ENCODE measurements at places on chromosomes 3 and 15.

GRCh38 chr3:174737966-174738365, 121.2 kb upstream of the NAALADL2 start:
- DNase-seq = no peak

- DNase-seq = peak; percentile 46
Observed at GRCh38 chr3:195034101-195034500, 236.9 kb downstream of the XXYLT1 start.

- no peak for DNase-seq
Observed at GRCh38 chr3:66449411-66449974, 51.3 kb downstream of the LRIG1 start.

- no peak for DNase-seq
Observed at GRCh38 chr3:48569808-48570450, 6.3 kb upstream of the UCN2 start.

DNA sequence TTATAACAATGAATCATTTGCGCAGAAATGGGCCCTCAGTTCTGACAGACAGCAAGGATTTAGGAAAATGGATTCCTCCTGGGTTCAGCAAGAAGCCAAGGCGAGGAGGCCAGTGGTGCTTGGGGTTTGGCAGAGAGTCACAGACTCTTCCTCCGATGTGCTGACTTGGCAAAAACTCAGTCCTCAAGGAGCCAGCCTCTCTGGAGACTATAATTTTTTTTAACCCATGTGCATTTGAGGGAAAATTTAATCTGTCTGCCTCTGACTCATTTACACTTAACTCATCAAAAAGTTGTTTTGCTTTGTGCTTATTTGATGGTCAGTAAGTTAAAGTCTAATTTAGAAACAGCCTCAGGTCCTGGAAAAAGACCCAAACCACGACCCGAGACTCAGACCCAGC, 34.2 kb upstream of the SLC24A5 start:
- DNase-seq = no peak

- DNase-seq = no peak
Observed at GRCh38 chr3:25582242-25582641, 82.5 kb downstream of the TOP2B start.

DNA sequence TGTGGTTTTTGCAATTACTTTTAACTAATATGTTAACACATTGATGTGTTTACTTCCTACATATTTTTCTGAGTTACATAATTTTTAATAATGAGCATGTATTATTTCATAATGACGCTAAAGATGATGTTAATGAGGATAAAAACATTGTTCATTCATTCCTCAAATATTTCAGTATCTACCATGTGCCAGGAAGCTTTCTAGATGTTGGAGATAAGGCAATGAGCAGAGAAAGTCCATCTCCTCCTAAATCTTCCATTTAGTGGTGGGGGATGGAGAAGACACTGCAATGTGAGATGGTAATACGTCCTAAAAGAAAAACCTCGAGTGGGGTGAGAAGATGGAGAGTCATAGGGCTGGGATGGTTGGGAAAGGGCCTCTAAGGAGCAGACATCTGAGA, 132.7 kb downstream of the MYLK start:
- DNase-seq = no peak

- no peak for DNase-seq
Observed at GRCh38 chr15:70321172-70321819, 223.6 kb upstream of the TLE3 start.

GRCh38 chr3:142209655-142210054, 15.7 kb downstream of the GK5 start:
- DNase-seq = no peak

- no peak for DNase-seq
Observed at GRCh38 chr3:84082726-84083125, 876.1 kb upstream of the CADM2 start.

- no peak for DNase-seq
Observed at GRCh38 chr3:155714295-155714718, 30.6 kb downstream of the PLCH1 start.

DNA sequence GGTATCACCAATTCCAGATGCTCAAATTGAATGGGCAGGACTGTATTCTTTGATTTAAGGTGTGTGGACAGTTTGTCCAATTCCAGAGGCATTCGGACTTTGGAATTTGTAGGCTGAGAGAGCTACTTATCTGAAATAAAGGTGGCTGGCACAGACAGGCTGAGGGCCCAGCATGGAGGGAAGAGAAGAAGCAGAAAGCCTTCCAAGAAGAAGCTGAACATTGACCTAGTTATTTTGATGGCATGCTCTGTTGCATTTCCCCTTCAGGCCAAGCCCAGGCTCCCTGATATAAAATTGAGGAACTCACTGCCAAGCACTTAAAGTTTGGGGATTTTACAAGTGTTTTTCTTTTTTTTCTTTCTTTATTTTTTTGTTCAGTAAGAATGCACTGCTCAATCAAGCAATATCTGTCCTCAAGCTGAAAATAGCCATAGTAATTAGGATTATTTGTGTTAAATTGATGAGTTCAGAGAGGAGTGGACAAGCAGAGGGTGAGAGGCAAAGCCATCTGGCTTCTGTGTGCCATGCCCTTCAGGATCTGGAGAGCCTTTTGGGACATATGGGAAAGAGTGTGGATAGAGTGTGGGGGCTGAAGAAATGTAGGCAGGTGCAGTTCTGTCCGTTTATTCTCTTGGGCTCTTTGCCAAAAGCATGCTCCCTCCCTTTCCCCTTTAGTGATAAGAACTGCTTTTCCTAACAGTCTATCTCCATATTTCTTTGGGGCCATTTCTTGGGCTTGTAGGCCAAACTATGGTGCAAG, 148.9 kb downstream of the OXSM start:
- no peak for DNase-seq

GRCh38 chr3:100891827-100892226, 101.4 kb downstream of the ABI3BP start:
- no peak for DNase-seq

GRCh38 chr3:37492977-37493471, 318.6 kb upstream of the LRRFIP2 start:
- DNase-seq = no peak

- DNase-seq = no peak
Observed at GRCh38 chr3:103306104-103306503, 871.3 kb downstream of the ZPLD1 start.

- DNase-seq = peak; percentile 62
Observed at GRCh38 chr15:31373096-31373865, 46.6 kb downstream of the KLF13 start.

GRCh38 chr3:184167786-184168185, 6.9 kb upstream of the AP2M1 start:
- no peak for DNase-seq

Data from posterior vena cava (tissue), 2 donors.